ENCODE measurements at places on chromosomes 3 and 15.

DNA sequence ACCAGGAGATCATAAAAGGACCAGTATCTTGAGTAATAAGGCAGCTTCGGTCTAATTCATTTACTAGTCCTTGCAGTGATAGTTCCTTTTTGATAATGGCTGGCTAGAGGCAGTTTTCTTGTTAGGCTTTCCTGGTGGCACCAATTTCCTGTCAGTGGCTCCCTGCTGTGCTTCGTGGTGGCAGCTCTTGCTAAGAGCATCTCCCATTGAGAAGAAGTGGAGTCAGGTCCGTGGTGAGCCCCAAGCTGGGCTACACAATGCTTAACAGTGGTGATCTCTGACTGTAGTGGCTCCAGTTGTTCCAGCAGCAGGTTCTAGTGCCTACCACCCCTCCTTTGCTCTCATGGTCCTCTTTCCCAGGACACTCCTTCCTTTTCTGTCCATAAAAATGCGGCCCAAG, 111.2 kb downstream of the RAP2B start:
- DNase-seq, result no peak

DNA sequence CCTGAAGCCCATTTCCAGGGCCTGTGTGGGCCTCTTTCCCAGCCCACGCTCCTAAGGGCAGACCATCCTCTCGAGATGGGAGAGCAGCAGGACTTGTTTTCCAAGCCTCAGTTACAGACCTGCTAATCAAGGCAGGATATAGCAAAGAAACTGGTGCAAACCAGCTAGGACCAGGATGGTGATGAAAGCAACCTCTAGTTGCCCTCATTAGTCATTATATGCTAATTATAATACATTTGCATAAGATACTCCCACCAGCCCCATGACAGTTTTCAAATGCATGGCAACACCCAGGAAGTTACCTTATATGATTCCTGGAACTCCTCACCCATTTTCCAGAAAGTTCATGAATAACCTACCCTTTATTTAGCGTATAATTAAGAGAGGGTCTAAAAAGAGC, 34.4 kb upstream of the TRH start:
- DNase-seq, result no peak

DNA sequence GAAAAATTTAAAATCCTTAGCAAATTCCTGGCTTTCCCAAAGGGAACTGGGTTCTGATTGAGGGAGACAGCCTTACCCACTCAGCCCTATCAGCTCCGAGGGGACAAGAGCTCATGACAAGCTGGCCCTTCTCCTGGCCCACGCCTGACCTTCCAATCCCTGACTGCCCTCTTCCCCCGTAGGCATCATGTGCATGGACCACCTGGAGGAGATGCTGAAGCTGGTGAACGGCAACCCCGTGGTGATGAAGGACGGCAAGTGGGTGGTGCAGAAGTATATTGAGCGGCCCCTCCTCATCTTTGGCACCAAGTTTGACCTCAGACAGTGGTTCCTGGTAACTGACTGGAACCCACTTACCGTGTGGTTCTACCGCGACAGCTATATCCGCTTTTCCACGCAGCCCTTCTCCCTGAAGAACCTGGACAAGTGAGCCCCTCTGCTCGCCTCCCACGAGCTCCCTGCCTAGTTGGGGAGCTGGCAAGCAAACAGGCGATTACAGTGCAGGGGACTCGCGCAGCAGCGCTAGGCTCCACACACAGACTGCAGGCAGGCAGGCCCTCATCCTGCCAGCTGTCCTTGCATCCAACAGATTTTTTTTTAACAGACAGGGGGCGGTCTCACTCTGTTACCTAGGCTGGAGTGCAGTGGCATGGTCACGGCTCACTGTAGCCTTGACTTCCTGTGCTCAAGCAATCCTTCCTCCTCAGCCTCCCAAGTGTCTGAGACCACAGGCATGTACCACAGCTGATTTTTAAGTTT, 16.8 kb downstream of the RPUSD3 start:
- peak; percentile 46 for DNase-seq

DNA sequence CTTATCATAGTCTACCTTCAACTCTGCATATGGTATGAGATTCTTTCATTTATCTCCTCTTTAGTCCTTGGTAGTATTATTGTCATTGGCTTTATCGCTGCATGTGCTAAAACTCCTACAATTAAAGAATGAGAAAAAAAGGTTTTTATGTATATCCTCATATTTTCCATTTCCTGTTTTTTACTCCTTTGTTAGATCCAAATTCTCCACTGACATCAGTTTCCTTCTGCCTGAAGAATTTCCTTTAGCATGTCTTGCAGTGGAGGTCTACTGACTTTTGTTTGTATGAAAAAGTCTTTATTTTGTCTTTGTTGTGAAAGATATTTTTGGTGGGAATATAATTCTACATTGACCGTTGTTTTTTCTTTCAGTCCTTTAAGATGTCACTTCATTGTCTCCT, 81.0 kb upstream of the TNIK start:
- DNase-seq, result no peak

- DNase-seq, result peak; percentile 90
Measured at GRCh38 chr15:60000113-60000823, 3.8 kb upstream of the FOXB1 start.

- DNase-seq, result no peak
Measured at GRCh38 chr3:58200846-58201355, 9.9 kb downstream of the DNASE1L3 start.

GRCh38 chr3:37536840-37537239, 324.8 kb upstream of the CTDSPL start:
- DNase-seq, result no peak

Data from DMS53 (cell line).